ENCODE measurements at places on chromosomes 5 and 9.

GRCh38 chr5:157116483-157116954 is 7.7 kb upstream of the HAVCR2 start:
- DNase-seq: no peak

DNA sequence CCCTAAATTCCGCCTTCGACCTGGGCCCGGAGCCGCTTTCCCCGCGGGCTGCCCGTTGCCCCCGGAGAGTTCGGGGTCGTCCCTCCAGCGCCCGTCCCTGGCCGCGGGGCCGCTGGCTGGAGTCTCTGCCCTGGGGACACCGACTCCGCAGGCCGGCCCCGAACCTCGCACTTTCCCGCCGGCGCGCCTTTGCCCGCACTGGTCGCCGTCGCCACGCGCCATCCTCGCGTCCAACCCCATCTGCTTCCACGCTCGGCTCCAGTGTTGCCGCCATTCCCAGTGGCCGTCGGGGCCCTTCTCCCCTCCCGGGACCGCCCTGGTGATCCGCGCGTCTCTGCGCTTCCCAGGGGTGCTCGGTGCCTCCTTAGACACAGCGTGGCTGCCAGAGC is 11.0 kb downstream of the LHX3 start:
- DNase-seq: no peak

GRCh38 chr5:178793151-178793550 is 62.7 kb upstream of the ZNF354A start:
- DNase-seq: no peak

- DNase-seq: no peak
Measured at GRCh38 chr5:58133631-58134296, 326.1 kb downstream of the PLK2 start.

- DNase-seq: no peak
Measured at GRCh38 chr9:121048175-121048574, 1.9 kb downstream of the C5 start.
